Activated naive CD8-positive, alpha-beta T cell treated with anti-CD3 and anti-CD28 coated beads, Interleukin-2, amount 50 U/mL, for 24 hours (primary cell): ENCODE measurements at places on chromosomes 5 and 9.
A peak's percentile ranks its signal among the peaks of the same experiment; 100 is the strongest.

DNA sequence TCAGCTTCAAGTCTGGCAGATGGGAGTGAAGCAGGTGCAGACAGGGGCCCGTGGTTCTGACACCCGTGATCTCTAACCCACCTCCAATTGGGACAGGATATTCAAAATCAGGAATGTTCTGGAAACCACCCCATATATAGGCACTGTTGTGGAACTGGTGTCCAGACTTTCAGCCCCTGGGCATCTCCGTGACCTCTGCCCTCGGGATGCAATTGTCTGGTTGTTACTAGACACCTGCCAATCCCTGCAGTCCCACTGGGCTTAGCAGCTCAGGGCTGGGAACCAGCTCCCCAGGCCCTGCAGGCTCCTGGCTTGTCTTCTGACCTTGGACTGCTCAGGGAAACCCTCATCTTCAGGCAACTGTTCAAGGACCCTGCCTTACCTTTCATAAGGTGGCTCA is 38.8 kb downstream of the NTNG2 start:
- no peak for DNase-seq

DNA sequence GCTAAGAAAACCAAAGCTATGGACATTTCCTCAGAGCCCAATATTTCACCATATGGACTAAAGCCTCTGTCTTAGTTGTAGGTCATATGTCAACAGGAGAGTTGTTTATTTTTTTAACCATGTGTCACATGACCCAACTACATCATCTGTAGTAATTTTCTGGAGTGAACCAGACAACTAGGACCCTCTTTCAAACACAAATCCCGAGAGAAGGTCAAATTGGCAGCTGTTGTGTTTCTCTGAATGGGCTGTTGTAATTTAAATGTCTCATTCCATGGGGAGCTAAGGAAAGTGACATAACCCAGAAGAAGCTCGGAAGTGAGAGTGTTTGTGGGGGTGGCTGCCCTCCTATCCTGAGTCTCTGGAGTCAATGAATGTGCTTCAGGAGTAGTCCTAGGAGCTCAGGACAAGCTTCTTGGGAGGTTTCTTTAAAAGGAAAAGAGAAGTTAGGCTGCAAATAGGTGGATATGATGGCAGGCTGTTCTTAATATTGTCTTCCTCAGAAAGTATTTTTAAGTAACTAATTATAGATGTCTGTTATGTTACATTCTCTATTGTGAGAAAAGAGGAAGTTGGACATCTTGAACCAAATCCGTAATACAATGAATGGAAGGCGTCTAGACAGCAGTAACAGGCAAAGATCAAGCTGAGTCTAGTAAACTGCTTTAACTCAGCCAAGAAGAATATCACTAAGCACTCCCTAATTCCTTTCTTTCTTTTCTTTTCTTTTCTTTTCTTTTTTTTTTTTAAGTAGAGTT is 50.1 kb downstream of the TMEM167A start:
- no peak for DNase-seq

DNA sequence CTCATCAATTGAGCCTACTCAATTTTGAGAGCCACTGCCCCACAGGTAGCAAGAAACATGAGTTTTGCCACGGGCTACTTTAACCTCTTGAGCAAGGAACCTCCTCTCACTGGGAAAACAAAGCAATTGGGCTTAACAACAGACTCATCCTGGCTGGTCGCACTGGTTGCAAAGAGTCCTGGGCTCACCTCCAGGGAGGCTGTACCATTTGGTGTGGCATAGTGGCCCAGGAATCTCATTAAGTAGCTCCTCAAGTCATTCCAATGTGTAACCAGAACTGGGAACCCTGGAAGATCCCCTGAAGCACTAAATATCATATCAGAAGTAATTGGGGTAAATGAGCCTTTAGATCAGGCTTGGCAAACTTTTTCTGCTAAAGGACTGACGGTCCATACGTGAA is 78.5 kb downstream of the MYO10 start:
- no peak for DNase-seq

- peak; percentile 62 for DNase-seq
Observed at GRCh38 chr5:56950626-56951125, 1.2 kb downstream of the MIER3 start.

DNA sequence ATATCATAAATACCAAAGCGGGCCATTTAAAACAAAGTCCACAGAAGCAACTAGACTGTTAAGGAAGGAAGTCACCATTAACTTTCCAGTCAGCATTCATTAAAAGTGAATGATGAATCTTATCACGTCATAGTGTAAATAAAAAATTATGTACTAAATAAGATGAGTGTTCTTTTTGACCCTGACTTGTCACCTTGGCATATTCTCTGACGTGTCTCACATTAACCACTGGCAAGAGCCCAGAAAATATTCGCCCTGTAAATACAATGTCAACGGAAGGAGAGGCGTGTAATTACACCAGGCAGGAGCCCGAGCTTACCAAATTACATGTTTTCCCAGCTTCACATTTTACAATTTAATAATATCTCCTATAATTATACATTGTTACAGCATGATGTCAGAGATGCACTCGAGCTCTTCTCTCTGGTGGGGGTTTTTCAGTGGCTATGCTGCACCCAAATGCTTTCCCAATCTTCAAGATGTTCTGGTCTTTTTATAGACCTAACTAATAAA is 29.3 kb upstream of the UBE2QL1 start:
- no peak for DNase-seq
